Heart left ventricle (tissue), 16 donors: ENCODE measurements at places on chromosomes 6 and 20. TPM values are rescaled to one million over a fixed set of nuclear protein-coding genes. Genes with fewer than 3 reads are reported as not detected.

PKHD1 gene
- total RNA-seq, result 0.04 TPM

DNA sequence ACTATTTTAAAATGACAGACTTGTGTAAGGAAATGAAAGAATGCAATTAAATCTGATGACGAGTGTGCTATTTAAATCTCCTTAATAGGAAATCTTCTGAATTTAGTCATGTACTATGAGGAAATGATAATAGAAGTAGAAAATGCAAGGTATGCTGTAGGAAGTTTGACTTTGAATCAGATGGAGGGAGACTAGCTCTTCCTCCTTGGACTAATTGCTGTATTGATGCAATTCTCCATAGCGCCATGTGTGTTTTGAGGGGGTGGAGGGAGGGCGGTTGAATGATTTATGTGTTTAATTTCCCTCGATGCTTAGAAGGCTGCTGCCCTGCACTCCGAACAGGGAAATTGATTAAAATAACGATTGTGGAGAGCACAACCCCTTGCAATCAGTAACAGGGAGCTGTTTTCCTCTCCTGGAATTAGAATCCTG is 214.4 kb upstream of the PRND start:
- DNase-seq, result no peak

GRCh38 chr20:10404023-10404628 is 29.9 kb downstream of the MKKS start:
- no peak for DNase-seq

- no peak for DNase-seq
Observed at GRCh38 chr6:144621332-144621731, 336.2 kb downstream of the UTRN start.

PGC gene
- total RNA-seq, result not detected
